ENCODE measurements at places on chromosomes 12 and 14.

DNA sequence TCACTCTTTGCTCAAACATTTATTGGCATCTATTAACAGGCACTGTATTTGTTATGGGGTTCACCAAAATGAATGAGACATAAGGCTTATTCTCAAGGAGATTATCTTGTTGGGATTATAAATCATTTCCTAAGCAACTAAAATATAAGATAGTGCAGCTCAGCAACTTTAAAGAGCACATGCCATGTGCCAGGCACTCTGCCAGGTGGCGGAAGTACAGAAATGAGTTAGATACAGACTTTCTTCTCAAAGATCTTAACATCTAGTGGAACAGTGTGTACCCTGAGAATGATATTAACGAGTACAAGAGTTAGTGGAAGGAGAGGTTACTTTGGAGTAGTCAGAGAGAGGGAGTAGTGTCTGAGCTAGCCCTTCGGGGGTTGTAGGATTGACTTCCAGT lies 28.4 kb upstream of the TOMM20L start:
- no peak for DNase-seq

DNA sequence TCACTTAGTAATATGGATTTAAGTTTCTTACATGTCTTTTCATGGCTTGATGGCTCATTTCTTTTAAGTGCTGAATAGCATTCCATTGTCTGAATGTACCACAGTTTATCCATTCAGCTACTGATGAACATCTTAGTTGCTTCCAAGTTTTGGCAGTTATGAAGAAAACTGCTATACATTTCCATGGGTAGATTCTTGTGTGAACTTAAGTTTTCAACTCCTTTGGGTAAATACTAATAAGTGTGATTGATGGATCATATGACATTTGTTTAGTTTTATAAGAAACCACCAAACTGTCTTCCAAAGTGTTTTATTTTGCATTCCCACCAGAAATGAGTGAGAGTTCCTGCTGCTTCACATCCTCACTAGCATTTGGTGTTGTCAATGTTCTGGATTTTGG lies 119.2 kb downstream of the NAV3 start:
- no peak for DNase-seq

DNA sequence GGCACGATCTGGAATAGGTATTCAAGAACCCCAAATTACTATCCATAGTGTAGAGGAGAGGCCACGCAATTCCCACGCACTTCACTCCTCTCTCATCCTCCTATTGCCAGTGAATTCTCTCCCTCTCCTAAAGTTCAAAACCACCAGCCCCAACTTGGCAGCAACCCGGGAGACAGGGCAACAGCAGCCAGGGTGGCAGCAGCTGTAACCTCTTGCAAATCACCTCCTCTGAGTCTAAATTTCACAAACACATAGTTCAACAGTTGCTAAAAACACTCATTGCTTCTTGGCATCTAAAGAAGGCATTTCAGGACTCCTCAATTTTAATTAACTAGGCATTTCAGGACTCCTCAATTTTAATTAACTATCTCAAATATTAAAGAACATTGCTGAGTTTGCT lies 37.7 kb upstream of the MANSC4 start:
- no peak for DNase-seq

DNA sequence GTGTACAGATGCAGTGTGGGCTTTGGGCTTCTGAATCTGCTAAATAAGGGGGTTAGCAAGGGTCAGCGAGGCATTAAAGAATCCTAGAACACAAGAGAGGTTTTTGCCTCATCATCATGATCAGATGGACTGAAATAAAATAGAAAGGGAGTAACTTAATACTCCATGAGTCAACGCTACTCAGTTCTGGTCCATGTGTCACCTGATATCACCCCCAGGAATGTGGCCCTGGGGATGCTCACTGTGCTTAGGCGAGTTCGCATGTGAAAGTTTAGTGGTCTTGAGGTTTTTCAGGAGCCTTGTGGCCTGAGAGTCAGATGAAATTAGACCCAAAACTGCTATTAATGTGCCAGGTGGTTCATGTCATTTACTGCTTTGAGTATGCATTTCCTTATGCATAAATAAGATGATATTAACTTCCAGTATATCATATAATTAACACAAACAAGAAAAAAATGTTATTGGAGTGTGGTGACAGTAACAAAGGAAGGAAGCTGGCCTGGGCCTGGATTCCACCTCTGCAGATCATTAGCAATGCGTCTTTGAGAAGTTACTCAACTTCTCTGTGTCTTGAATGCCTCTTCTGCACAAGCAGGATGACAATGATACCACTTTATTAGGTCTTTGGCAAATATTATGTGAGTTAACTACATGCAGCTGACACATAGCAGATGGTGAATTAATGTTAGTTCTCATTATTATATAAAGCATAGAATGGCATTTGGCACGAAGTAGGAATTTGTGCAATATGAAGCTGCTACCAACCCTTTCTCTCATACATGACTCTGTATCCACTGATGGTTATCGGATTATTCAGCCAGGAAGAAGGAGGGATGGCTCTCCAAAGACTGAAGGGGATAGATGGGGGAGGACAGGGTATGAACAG lies 1272.6 kb downstream of the AACS start:
- no peak for DNase-seq

DNA sequence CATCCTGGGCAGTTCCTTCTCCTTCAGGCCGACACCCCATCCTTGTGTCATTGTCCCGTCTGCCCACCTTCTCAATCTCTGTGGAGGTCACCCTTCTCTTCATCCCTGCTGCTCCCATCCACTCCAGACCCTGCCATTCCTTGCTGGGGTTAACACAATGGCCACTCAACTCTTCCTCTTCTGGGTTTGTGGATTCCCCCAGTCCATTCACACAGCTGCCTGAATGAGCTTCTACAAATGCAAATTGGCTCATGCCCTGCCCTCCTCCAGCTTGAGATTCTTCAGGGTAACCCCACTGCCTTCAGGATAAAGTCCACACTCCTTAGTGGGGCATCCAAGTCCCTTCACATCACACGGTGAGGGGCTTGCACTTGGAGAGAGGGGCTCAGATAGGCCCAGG lies 17.2 kb upstream of the PRMT8 start:
- DNase-seq: no peak

DNA sequence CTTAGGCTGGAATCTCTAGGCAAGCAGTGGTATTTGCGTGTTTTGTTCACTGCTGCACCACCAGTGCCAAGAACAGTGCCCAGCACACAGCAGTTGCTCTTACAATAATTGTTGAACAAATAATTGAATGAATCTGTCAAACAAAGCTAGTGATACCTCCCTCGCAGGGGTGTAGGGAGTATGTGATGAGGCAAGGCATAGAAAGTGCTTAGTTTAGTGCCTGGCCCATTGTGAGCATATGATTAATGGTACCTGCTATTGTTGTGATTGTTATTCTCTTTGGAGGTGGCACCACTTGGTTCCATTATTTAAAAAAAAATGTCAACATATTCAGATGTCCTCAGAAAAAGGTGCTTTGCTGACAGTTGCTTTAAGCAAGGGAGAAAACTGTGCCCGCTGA lies 210.1 kb upstream of the TBX3 start:
- no peak for DNase-seq
